ENCODE measurements at places on chromosomes 2 and 18.
A peak's percentile ranks its signal among the peaks of the same experiment; 100 is the strongest.

- DNase-seq = no peak
Measured at GRCh38 chr2:102704531-102704930, 57.3 kb upstream of the TMEM182 start.

GRCh38 chr18:48153613-48154481 lies 223.4 kb upstream of the SMAD2 start:
- DNase-seq = no peak

GRCh38 chr2:81078102-81078501 lies 773.5 kb upstream of the LRRTM1 start:
- DNase-seq = no peak

DNA sequence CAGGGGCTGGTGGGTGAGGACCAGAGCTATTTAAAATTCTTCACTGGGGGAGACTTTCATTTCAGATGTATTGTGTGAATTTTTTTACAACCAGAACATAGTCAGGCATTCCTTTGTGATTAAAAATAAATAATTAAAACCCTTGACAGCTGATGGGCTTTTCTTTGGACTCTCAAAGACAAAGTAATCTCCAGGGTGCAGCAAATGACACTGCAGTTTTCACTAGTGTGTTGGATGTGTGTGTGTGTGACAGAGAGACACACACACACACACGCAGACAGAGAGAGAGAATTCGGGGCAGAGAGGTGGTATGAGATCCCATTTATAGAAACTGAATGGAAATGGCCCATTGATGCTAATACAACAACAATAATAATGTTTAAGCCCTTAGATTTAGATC lies 10.3 kb upstream of the GALNT14 start:
- DNase-seq = no peak

- no peak for DNase-seq
Measured at GRCh38 chr18:68533641-68534040, 181.3 kb downstream of the TMX3 start.

DNA sequence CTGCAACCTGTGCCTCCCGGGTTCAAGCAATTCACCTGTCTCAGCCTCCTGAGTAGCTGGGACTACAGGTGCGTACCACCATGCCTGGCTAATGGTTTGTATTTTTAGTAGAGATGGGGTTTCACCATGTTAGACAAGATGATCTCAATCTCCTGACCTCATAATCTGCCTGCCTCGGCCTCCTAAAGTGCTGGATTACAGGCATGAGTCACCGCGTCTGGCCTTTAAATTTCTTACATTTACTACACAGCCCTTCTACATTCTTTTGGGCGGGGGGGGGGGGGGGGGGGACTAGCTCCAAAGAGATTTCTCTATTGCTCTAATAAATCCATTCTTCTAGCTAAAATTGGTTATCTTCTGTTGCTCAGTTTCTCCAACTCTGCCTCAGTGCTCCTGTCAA lies 964.9 kb upstream of the ACVR2A start:
- DNase-seq = no peak

GRCh38 chr2:190121971-190122370 lies 59.4 kb upstream of the MSTN start:
- DNase-seq = peak; percentile 25

GRCh38 chr18:73976433-73976832 lies 171.2 kb downstream of the FBXO15 start:
- no peak for DNase-seq

GRCh38 chr2:148545390-148546256 lies 98.9 kb upstream of the EPC2 start:
- no peak for DNase-seq

DNA sequence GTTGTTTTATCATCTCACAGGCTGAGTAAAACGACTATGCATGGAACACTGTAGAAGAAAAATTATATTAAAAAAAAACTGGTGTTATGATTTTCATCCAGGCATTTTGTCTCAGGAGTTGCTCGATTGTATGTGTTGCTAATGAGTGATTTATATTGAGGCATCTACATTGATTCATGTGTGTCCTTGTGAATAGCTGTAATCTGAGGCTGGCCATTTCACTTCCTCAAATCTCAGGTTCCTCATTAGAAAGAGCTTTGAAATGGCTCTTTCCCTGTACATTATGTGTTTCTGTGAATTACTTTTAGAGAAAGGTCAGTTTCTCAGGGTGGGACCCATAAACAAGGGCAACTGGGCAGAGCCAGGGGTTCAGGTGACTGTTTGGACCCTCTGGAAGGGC lies 2.3 kb downstream of the IL18R1 start:
- DNase-seq = no peak

- no peak for DNase-seq
Measured at GRCh38 chr2:110800611-110801402, 68.4 kb downstream of the ACOXL start.

DNA sequence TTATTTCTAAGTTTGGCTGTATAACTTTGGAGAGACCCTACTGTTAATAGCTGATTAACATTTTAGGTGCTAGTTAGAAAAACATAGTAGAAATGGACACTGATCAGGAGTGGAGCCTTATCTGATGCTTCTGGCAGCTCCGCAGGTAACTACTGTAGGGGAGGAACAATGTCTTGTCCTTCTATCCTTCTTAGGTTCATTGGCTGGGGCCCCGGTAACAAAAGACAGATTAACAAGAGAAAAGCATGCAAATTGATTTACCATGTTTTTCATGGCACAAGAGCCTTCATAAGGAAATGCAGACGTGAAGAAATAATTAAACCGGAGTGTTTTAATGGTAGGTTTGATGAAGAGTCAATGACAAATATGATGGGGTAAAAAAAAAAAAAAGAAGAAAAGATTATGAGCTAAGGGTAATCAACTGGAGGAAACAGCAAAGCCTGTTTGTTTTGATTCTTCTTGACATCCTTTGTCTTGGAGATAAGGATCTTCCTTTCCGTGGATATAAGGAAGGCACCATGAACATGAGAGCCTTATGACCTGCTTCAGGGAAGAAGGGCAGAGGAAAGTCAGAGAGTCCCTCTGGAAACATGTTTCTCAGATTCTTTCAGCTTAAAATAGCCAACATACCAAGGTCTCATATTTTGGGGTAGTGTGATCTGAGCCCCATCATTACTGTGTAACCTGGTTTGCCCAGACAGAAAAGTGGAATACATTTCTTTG lies 62.4 kb upstream of the GCFC2 start:
- peak; percentile 31 for DNase-seq

- peak; percentile 17 for DNase-seq
Measured at GRCh38 chr2:151862700-151863099, 34.5 kb upstream of the ARL5A start.
